ENCODE measurements at places on chromosomes 3 and 15.

DNA sequence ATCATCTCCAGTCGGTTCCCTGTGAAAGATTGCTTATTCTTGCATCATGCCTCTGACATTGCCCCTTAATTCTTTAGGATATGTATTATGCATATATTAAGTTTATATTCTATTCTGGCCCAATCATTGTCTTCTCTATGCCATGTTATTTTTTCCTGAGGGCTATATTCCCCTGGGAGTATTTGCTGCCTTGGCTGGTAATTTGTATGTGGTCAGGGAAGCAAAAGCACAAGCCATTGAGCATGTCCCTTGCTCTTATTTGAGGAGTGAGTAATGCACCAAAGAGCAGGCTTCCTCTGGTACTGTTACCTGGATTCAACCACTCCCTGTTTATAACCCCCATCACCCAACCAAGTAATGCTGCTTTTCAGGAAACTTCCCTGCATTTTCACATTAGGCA, 36.3 kb downstream of the STAC start:
- no peak for DNase-seq

GRCh38 chr15:58539548-58539947, 107.8 kb downstream of the LIPC start:
- no peak for DNase-seq

GRCh38 chr15:34154725-34155204, 52.9 kb downstream of the PGBD4 start:
- no peak for DNase-seq

GRCh38 chr3:57911593-57911992, 96.6 kb upstream of the FLNB start:
- DNase-seq: no peak

GRCh38 chr3:197393711-197394110, 95.3 kb upstream of the DLG1 start:
- no peak for DNase-seq

DNA sequence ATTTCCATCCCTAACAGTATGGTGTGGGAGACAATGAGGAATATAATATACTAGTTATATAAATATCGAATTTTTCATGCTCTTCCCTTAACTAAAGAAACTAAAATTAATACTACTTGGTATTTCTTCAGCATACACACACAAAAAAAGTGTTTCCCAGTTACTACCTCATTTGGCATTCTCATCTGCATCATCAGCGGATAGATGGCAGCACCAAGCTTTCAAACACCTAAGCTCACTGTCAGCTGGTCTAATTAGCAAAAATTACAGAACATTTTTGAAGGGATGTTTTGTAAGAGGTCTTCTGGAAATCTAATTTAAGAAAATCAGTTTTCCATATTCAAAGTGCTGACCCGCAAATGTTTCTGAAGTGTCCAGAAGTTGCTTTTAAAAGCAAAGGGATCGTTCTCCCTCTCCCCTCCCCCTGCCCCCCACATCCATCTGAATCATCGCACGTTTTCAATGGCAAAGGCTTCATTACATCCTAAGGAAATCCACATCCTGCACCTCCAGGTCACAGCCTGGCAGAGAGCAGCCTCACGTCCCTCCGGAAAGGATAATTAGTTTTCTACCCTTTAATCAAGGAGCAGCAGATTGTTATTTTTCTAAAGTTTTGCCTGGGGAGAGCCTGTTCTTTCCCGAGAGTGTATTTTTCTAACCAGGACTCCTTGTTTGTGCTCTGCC, 86.1 kb upstream of the SPATA12 start:
- DNase-seq: no peak

- no peak for DNase-seq
Measured at GRCh38 chr3:195077611-195078540, 193.1 kb downstream of the XXYLT1 start.
